ENCODE measurements at places on chromosomes 6 and 20.

- H3K27ac ChIP-seq = no peak overlapping the region
- no peak for DNase-seq
- H3K36me3 ChIP-seq = peaks cover 7% of the 10 kb centered on the region
- no peak overlapping the region for H3K4me3 ChIP-seq
- H3K4me1 ChIP-seq = no peaks in the 10 kb centered on the region
- no peaks in the 10 kb centered on the region for H3K27me3 ChIP-seq
Observed at GRCh38 chr6:158753811-158754210, 65.4 kb downstream of the EZR start.

DNA sequence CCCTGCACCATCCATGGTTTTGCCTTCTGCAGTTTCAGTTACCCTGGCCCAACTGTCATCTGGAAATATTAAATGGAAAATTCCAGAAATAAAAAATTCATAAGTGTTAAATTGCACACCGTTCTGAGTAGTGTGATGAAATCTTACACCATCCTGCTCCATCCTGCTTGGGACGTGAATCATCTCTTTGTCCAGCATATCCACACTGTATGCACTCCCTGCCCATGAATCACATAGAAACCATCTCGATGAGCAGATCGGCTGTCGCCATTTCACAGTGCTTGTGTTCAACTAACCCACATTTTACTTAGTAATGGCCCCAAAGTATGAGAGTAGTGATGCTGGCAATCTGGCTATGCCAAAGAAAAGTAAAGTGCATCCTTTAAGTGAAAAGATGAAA is 105.9 kb upstream of the ID4 start:
- DNase-seq = no peak
- H3K4me3 ChIP-seq = no peak overlapping the region
- no peaks in the 10 kb centered on the region for H3K27me3 ChIP-seq

- peak overlapping the region; percentile 19 for H3K27ac ChIP-seq
- H3K27me3 ChIP-seq = no peaks in the 10 kb centered on the region
- no peak for DNase-seq
- H3K36me3 ChIP-seq = peaks cover 85% of the 10 kb centered on the region
- no peaks in the 10 kb centered on the region for H3K4me1 ChIP-seq
Observed at GRCh38 chr6:158610319-158610968, 34.1 kb downstream of the DYNLT1 start.

DNA sequence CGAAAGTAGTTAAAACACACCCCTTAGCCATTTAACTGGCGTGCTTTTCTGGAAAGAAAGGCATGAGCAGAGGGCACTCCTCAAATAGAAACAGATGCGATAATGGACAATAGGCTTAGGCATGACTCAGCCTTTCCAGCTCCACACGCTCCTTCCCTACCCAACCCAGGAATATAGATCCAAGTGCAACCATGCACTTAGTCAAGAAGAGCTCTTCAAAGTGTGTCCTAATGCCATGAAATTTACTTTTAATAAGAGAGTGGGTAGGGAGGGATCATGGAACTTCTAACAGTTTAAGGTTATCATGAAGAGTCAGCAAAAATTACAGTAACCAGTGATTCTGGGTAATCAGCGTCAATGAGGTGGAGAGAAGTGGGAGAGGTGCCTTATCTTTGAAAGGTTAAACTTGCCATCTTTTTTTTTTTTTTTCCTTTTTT is 2.4 kb upstream of the EFHC1 start:
- no peak overlapping the region for H3K27ac ChIP-seq
- H3K4me1 ChIP-seq = peaks cover 24% of the 10 kb centered on the region
- DNase-seq = no peak
- peak overlapping the region; percentile 39 for H3K4me3 ChIP-seq
- no peaks in the 10 kb centered on the region for H3K36me3 ChIP-seq

- peaks cover 7% of the 10 kb centered on the region for H3K4me1 ChIP-seq
- no peaks in the 10 kb centered on the region for H3K27me3 ChIP-seq
- H3K36me3 ChIP-seq = no peaks in the 10 kb centered on the region
- peak overlapping the region; percentile 95 for H3K27ac ChIP-seq
- DNase-seq = peak; percentile 46
Observed at GRCh38 chr20:52191916-52192718, 538 bp upstream of the ZFP64 start.

- H3K36me3 ChIP-seq = no peaks in the 10 kb centered on the region
- H3K4me1 ChIP-seq = no peaks in the 10 kb centered on the region
- H3K27me3 ChIP-seq = peaks cover 27% of the 10 kb centered on the region
- DNase-seq = no peak
- H3K27ac ChIP-seq = no peak overlapping the region
Observed at GRCh38 chr6:133827766-133828165, 61.1 kb upstream of the TCF21 start.

- H3K4me3 ChIP-seq = no peak overlapping the region
- peak; percentile 51 for DNase-seq
- H3K36me3 ChIP-seq = peaks cover 7% of the 10 kb centered on the region
- H3K4me1 ChIP-seq = no peaks in the 10 kb centered on the region
- H3K27ac ChIP-seq = no peak overlapping the region
Observed at GRCh38 chr20:38692436-38693411, 31.6 kb upstream of the SLC32A1 start.

GRCh38 chr6:36413489-36414480 is 26.3 kb upstream of the ETV7 start:
- peaks cover 4% of the 10 kb centered on the region for H3K36me3 ChIP-seq
- H3K27ac ChIP-seq = no peak overlapping the region
- H3K4me3 ChIP-seq = no peak overlapping the region
- no peak for DNase-seq
- H3K27me3 ChIP-seq = peaks cover 4% of the 10 kb centered on the region
